ENCODE measurements at places on chromosomes 13 and 19.

DNA sequence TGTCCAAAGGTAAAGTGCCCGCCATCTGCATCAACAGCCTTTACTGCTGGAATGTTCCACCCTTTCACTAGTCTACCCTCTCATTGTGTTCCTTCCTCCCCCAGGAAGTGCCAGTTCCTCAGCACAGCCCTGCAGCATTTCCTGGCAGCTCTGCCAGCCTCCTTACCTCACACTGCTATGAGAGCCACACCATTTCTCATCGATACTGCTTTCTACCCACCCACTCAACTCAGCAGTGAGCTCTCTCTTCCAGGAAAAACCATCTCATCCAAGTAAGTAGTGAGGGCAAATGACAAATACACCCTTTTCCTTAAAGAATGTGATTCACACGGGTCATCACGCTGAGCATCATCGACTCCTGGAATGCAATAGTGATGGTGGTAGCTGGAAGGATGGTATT is 19.8 kb downstream of the UQCRFS1 start:
- DNase-seq: no peak

DNA sequence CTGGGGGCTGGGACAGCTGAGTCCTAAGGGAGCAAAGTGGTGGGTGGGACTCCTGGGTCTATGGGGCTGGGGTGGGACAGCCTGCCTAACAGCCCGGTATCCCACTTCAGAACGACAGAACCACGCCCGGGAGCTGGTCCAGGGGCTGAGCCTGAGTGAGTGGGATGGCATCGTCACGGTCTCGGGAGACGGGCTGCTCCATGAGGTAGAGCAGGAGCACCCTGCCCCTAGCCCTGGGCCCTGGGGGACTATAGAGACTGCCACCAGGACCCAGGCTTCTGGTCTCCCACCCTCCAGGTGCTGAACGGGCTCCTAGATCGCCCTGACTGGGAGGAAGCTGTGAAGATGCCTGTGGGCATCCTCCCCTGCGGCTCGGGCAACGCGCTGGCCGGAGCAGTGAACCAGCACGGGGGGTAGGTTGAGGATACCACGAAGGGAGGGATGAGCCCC is 8.6 kb downstream of the SPHK2 start:
- no peak for DNase-seq

- no peak for DNase-seq
Observed at GRCh38 chr13:43316946-43317353, 293.6 kb downstream of the DNAJC15 start.

DNA sequence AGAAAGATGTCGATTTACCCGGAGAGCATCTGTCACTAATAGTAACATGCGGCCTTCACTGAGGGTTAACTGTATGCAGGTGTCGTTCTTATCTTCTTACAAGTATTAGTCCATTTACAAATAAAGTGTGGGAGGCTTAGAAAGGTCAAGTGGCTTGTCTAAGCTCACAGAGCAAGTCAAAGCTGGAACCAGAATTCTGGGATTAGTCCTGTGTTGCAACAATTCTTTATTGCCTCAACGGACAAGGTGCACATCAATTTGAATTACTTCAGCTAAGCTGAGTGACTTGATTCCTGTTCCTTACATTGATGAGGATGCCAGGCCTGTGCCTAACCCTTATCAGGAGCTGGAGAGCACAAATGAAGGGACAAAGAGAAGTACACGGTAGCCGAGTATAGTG is 1193.6 kb downstream of the UQCRFS1 start:
- no peak for DNase-seq

DNA sequence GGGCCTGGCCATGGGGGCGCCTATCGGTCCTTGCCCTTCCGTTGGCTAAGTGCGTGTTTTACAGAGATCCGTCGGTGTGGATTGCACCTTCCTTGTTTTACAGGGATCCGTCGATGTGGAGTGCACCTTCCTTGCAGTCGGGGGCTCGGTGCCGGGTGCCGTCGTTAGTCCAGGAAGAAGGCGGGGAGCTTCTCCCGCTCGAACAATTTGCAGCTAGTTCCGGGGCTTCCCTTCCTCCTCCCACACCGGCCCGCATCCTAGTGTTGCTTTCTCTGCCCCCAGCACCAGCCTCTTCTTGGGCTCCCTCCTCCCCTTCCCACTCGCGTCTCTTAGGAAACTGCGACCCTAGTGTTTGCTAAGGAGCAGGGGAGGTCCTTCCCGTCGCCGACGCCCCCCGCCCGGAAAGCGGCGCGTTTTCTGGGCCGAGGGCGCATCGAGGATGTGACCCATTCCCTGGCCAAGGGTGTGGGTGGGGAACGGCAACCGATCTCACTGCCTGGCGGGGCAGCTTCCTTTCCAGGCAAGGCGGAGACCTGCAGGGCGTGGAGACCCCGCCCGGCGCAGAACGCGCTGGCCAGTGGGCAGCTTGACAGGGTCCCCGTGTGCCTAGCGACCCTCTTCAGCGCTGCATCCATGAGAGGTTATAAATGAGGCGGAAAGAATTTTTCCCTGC is 75.7 kb upstream of the ZNF91 start:
- DNase-seq: peak; percentile 12

- DNase-seq: no peak
Observed at GRCh38 chr13:98508685-98509084, 68.2 kb downstream of the STK24 start.

DNA sequence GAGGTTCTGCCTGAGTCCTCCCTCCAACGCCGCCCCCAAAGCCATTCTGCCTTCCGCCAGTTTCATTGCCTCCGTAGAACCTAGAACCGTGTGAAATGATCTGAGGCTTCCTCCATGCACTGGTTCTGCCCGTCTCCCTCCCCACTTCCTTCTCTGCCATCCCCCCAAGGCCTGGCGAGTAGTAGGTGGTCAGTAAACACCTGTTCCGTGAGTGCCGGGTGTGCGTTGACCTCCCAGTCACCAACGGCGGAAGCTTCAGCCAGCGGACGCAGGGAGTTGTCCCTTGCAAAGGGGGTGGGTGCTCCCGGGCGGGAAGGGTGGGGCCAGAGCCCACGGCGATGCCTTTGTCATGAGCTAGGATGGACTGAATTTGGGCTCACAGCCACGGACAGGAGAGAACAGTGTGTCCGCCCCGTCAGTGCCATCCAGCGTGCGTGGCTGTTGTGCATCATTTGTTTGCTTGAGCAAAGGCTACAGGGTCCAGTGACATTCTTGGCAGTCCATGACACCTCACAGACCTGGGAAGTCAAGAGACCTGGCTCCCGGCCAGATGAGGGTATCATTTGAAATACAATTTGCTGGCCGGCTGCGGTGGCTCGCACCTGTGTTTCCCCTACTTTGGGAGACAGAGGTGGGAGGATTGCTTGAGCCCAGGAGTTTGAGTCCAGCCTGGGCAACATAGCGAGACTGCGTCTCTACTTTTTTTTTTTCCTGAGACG is 43.1 kb downstream of the NFIC start:
- no peak for DNase-seq

DNA sequence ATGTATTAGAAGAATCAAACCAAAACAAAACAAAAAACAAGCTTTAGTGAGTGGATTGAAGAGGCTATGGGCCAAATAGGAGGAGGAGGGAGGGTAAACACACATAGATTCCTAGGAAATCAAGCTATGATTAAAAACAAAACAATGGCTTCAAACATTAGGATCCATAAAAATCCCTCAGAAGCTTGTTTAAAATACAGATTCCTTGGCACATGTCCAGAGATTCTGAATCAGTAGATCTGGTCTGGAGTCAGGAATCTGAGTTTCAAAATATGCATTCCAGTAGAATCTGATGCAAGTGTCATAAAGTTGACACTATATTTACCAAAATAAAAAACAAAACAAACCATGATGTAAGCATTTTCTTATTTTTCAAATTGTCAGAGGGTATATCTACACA is 692.8 kb upstream of the SGCG start:
- DNase-seq: no peak

GRCh38 chr19:3923096-3923758 is 9.6 kb upstream of the NMRK2 start:
- no peak for DNase-seq

- no peak for DNase-seq
Observed at GRCh38 chr13:30216111-30216510, 91.2 kb downstream of the KATNAL1 start.

DNA sequence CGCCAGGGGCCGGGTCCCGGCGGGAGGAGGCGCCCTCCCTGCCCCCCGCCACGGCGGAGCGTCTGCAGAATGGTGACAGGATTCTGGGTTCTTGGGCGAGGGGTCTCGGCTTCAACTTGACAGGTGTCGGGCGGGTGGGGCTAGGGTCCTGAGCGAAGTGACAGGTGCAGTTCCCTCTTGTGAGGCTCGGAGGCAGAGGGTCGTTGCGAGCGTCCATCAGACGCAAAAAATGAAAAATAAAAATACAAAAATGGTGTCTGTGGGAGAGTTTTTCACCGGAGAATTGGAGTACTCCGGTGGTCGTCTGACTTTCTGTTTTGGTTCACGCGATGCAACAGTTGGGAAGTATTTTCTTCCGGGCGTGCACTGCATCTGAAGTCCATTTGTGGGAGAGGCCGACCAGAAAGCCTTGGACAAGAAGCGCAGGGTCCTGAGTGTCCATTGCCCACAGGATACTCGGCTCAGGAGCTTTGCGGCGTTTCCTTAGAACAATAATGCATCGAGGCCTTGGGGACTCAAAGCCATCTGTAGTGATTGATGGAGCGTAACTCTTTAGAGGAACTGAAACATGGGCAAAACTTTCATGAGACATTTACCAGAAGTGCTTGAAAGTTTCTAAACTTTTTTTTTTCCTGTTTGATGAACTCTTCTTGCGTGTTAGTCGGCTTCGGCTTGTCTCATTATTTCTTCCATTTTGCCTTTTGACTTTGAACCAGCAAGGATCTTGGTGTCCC is 759 bp downstream of the RB1 start:
- DNase-seq: peak; percentile 65

DNA sequence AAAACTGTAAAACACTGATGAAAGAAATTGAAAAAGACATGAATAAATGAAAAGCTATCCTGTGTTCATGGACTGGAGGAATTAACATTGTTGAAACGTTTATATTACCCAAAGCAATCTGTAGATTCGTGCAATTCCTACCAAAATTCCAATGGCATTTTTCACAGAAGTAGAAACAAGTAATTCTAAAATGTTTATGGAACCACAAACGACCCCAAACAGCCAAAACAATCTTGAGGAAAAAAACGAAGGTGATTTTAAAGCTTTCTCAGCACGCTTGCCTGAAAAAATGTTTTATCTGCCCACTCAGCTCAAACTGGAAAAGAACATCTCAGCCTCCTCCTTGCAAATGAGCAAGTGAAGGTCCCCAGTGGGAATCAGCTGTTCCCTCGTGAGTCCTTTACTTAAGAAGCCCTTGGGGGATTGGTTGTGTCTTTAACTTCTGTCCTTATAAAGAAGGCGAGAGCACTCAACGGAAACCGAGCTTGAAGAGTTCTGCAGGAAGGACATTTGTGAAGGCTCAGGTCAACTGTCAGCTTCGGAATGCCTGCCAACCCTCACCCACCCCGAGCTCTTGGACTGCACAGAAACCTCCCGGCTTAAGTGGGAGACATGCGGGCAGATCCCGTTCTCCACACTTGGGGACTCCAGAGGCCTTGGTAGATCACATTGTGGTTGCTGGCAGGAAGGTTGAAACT is 256.0 kb upstream of the IRS2 start:
- no peak for DNase-seq

GRCh38 chr19:6273701-6274601 is 5.8 kb downstream of the MLLT1 start:
- no peak for DNase-seq

DNA sequence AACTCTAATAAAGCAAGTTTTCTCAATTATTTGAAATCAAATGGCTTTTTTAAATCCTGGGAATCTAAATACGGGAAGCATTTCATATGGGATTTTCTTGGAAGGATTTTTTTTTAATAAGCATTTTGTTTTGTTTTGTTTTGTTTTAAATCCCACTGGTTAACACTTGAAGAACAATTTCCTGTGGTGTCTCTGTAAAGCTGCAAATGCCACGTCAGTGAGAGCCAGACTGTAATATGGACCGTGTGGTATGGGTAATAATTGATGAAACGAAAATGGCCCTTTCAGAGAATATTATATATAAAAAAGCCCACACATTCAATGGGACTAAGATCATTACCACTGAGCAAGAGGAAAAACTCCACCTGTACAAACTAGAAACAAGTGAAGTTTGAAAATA is 33.9 kb upstream of the MIR17HG start:
- DNase-seq: no peak

- no peak for DNase-seq
Observed at GRCh38 chr13:47046706-47047105, 149.9 kb upstream of the HTR2A start.

- DNase-seq: no peak
Observed at GRCh38 chr13:49838989-49839388, 46.5 kb upstream of the KPNA3 start.

- no peak for DNase-seq
Observed at GRCh38 chr19:31275068-31275334, 74.2 kb downstream of the TSHZ3 start.

DNA sequence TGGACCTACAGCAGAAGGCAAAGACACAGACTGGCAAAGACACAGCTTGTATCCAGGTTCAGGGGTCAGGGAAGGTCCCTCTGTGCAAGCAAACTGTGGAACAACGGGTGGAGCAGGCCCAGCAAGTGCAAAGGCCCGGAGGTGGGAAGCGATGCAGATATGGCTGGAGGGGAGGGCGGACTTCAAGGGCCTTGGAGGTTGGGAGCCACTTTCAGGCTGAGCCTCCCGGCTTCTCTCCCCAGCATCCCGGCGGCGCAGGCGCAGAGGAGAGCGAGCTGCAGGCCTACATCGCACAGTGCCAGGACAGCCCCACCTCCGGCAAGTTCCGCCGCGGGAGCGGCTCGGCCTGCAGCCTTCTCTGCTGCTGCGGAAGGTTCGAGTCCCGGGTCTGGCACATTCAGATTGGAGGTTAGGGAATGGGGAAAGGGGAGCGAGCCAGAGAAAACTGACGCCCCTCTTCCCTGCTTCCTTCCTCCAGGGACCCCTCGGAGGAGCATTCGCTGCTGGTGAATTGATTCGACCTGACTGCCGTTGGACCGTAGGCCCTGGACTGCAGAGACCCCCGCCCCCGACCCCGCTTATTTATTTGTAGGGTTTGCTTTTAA is 2.1 kb upstream of the PNPLA6 start:
- no peak for DNase-seq

DNA sequence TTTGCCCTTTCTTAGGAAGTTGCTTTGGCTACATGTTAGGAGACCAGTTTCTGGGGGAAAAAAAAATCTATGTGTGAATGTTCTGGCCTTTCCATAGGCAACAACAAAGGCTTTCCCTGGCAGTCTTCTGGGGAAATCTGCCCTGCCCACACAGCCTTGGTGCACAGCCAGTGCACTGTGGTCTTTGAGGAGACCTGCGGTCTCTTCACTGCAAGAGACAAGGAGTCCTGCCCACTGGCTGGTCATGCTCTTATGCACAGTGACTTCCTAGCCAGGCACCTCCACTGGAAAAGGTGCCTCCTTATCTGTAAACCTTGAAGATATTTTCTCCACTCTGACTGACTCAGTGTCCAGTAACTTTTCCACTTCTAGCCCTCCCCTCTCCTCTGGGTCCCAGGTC is 155.1 kb downstream of the SUCLA2 start:
- no peak for DNase-seq

GRCh38 chr19:48284896-48285295 is 15.0 kb downstream of the ZNF114 start:
- DNase-seq: no peak

DNA sequence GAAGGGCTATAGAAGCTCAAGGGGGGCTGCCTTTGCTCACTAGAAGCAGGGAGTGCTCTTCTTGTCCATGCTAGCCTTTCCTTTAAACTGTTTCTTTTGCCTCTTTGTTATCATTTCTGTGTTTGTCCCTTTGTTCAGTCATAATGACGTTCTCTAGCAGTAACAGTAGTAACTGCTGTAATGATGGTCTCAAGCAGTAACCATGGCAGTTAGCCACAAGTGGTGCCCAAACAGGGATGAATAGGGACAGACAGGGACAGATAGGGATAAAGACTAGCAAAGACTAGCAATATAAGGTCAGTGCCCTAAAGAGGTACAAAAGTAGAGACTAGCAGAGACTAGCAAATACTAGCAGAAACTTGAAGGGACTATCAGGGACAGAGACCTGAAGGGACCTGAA is 869.0 kb upstream of the PRR20A start:
- DNase-seq: no peak
